Stimulated activated CD8-positive, alpha-beta memory T cell treated with anti-CD3 and anti-CD28 coated beads, Interleukin-15, amount 100 ng/mL, for 24 hours (primary cell): ENCODE measurements at places on chromosomes 12 and 14.

- DNase-seq: no peak
Measured at GRCh38 chr12:22799503-22799902, 174.5 kb downstream of the ETNK1 start.

GRCh38 chr14:97517566-97518234 is 720.5 kb downstream of the VRK1 start:
- no peak for DNase-seq

- DNase-seq: no peak
Measured at GRCh38 chr12:79547735-79548609, 142.8 kb downstream of the PAWR start.

- DNase-seq: no peak
Measured at GRCh38 chr14:97655169-97655948, 858.2 kb downstream of the VRK1 start.
